Pons (tissue), 1 donor: ENCODE measurements at places on chromosomes 5 and 9.

GRCh38 chr5:96247708-96248107 lies 185.3 kb downstream of the PCSK1 start:
- peak; percentile 25 for DNase-seq

DNA sequence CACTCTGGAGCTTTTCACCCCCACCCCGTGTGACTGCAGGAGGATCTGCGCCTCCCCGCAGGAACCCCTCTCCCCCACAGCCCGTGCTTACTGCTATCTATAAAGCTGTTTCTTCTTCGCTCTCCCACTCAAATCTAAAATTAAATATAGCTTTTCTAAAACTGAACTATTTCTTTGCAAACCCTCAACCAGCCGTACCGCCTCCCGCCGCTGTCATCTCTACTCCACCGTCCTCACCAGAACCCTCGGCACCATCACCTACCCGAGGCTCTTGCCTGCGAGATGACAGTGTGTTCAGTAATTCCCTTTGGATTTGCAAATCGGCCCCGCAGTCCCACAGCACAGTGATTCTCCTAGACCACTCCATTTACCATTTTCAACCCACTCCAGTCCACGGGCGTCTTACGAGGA lies 13.6 kb downstream of the LPCAT1 start:
- no peak for DNase-seq

DNA sequence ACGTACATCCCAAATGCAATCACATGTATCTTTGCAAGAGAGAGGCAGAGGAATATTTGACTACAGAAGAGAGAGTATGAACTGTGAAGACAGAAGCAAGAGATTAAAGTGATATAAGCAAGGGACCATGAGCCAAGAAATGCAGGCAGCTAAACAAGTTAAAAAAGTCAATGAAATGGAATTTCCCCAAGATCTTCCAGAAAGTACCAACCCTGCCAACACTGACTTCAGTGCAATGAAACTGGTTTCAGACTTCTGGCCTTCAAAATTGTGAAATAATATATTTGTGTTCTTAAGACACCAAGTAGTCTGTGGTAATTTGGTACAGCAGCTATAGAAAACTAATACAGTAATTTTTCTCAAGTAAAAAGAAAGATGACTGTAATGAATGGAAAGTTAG lies 20.9 kb downstream of the FOXI1 start:
- no peak for DNase-seq

DNA sequence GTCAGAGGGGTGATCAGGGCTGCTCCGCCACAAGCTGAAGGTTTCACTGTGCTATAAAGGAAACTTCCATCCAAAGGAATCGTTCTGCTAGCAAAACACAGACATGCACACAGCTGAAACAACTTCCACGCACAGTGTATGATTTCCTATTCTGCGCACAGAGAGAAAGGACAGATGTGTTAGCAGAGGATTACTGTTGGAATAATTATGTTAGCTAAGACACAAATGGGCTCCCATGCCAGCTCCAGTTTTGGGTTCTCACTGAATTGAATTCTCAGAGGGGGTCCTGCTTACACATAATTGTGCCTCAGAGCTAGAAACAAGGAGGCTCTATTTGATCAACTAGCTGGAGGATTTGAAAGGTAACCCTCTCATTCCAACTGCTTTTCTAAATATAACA lies 352.4 kb downstream of the IRX2 start:
- no peak for DNase-seq

- DNase-seq, result no peak
Measured at GRCh38 chr5:16755641-16756040, 138.8 kb upstream of the RETREG1 start.

GRCh38 chr9:23824830-23825591 lies 1.0 kb downstream of the ELAVL2 start:
- no peak for DNase-seq

- no peak for DNase-seq
Measured at GRCh38 chr5:104643320-104643719, 1080.7 kb upstream of the NUDT12 start.

DNA sequence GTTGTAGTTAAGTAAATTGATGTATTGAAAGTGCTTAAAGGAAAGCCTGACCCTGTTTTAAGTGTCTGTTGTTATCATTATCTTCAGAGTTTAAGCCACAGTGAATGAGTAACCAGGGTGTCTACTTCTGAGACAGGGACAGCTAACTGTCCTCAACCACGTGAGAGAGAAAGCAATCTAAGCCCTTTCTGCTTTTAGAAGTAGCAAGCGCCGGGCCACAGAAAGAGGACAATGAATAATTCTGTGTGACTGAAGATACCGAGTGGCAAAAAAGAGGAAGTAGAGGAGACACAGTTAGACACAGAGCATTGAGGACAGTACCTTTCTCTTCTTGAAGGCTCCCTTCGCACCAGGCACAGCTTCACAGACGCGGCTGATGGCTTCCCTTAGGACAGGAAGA lies 86.3 kb downstream of the S1PR3 start:
- peak; percentile 58 for DNase-seq

GRCh38 chr5:44842496-44843282 lies 33.9 kb downstream of the MRPS30 start:
- no peak for DNase-seq

GRCh38 chr5:13045897-13046551 lies 898.5 kb downstream of the DNAH5 start:
- no peak for DNase-seq

DNA sequence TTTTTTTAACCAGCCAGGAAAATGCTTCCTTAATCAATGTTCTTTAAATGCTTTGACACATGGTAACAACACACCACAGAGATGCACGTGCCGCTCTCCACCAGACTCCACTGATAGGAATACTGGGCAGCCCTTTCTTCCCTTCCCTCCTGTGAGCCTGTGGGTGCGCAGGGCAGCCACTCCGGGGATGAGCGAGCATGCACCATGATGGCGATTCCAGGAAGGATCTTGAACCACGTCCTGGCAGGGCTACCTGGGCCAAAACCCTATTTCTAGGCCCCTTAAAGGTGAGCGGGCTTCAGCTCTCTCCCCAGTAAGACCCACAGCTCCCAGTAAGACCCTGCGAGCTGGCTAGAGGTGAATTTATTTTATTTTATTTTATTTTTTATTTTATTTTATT lies 128.2 kb downstream of the MVB12B start:
- no peak for DNase-seq

- DNase-seq, result no peak
Measured at GRCh38 chr9:5879419-5880181, 11.1 kb upstream of the MLANA start.

GRCh38 chr5:105259581-105260217 lies 1697.1 kb upstream of the NUDT12 start:
- DNase-seq, result no peak

DNA sequence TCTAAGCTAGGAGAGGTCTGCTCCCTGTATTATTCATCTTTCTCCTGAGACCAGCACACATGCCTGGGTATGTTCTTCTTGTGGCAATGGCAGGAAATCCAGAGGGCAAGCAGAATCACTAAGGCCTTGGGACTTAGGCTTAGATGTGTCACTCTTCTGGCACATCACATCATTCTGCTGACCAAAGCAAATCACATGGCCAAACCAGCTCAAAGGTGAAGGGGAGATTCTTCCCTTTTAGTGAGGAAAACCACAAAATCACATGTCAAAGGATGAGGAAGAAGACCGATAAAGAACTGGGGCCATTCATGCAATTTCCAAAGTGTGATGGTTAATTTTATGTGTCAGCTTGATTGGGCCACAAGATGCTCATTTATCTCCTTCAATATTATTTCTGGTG lies 5.7 kb upstream of the AGGF1 start:
- DNase-seq, result no peak

DNA sequence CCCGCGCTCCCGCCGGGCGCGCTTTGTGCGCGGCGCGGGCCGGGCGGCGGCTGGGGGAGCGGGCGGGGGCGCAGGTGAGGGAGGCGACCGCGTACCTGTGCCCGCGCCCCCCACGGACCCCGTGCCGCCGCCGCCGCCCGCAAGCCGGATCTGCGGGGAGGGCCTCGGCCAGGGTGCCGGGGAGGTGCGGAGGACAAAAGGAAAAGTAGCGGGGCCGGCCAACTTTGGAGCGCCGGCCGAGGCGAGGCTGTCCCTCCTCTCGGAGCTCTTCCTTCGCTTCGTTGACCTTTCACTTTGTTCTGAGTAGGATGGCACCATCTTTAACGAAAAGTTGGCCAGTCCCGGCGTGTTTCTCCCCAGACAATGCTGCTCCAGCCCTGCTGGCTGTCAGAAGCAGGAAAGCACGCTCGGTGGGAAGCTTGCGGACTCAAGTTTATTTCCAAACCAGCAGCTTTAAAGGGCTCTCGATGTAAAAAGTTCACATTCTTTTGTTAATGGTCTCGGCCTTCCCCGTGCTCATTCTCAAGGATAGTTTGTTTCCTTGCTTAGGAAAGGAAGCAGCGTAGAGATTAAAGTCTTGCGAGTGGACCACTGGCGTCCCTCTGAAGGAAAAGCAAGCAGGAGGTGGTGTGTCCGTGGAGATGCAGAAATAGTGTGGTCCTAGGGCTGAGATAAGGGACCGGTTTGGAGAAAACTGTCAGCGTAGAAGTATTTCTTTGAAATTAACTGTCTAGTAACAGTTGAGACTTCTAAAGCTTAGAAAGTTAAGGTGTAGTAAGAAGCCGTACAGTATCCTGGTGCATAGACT lies 639 bp downstream of the EHMT1 start:
- no peak for DNase-seq

DNA sequence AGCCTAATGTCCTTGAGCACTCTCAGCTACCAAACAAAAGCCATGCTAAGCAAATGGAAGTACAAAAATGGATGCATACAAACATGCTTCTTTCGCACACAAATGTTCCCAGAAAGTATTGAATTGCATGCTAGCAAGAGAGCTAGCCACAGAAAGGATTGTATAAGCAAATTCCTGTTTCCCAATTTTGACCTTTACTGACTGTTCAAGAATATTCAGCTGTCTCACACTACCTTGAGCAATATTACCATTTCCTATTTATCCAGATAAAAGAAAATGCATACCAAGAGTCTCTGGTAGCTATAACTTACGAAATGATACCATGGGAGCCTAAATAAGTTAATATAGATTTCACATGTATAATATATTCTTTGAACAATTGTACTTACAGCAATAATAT lies 264.6 kb downstream of the TMEM167A start:
- DNase-seq, result no peak

- DNase-seq, result no peak
Measured at GRCh38 chr5:167814828-167815227, 476.6 kb upstream of the WWC1 start.

GRCh38 chr5:178423901-178424809 lies 166.0 kb downstream of the COL23A1 start:
- DNase-seq, result no peak

GRCh38 chr5:119453040-119453373 lies 710 bp downstream of the HSD17B4 start:
- peak; percentile 50 for DNase-seq

DNA sequence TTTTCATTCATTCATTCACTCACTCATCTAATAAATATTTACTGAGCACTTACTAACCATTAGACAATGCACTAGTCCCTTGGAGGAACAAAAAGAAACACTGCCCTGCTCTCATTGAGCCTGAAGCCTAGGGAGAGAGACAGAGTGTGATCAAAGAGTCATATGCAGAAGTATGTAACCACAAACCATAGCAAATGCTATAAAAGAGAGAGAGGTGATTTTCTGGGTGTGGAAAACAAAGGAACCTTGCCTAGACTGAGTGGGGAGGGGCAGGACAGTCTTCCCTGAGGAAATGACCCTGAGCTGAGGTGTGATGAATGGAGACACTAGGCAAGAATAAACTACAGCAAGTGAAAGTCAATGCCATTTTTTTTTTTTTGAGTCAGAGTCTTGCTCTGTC lies 10.8 kb upstream of the ADRA1B start:
- DNase-seq, result no peak

DNA sequence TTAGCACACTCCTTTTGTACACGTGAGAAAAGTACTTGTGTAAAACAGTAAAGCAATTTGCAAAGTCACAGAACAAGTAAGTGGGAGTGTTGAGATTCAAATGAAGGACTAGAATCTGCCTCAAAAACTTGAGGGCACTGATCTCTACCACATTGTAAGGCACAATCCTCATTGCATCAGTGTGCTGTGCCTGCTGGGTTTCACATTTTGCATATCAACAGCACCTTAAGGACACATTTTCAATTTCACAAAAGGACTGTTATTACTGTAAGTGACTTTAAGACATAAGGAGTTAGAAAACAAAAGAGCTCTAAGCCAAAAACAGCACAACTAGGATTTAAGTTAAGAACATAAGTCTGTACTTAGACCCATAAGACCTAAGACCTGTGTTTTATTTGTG lies 44.7 kb upstream of the HK3 start:
- no peak for DNase-seq

- DNase-seq, result no peak
Measured at GRCh38 chr9:2936221-2936620, 92.3 kb upstream of the PUM3 start.

DNA sequence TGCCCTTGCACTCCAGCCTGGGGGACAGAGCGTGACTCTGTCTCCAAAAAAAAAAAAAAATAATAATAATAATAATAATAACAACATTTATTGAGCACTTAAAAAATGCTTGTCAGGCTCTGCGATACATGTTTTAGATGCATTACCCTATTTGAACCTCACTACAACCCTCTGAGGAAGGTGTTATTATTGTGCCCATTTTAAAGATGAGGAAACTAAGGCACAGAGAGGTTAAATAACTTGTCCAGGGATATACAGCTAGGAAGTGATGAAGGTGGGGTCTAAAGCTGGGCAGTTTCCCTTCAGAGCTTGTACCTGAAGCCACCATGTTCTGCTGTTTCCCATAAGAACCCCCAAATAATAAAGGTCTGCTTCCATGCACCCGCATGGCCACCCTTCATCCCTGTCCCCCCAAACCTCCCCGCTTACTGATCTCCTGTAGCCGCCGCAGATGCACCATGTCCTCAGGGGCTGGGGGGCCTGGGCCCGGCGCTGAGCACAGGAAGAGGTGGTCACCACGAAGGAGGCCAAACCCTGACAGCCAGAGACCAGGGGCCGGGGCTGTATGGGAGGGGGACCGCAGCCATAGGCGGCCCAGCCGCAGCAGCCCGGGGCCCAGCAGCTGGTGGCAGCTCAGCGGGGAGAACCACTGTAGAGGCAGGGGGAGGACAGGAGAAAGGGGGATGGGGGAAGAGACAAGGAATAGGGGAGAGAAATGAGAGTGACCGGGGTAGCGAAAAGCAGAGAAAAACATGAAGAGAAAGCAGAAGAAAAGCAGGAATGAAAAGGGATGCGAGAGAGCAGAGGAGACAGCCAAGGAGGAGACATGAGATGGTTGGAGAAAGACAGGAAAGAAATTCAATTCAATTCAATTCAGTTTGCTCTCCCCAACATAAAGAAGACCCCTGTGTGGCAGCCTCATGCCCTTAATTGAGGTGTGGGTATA lies 15.1 kb upstream of the FCHSD1 start:
- no peak for DNase-seq

GRCh38 chr9:81141961-81142360 lies 547.4 kb downstream of the TLE1 start:
- DNase-seq, result no peak

DNA sequence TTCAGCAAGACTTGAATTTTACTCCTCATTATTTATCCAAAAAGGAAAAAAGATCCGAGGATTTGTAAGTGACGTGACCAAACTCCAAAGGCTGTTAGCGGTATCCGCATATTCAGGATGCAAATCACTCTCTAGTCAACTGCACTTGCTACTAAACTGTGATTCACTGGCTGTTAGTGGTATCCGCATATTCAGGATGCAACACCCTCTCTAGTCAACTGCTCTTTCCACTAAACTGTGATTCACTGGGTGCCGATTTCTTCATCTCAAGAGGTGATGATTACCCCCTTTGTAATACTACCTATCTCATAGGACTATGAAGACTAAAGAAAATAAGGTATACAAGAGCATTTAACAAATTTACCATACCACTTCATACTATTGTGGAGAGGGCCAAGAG lies 5.7 kb downstream of the MAPKAP1 start:
- no peak for DNase-seq
